ENCODE measurements at places on chromosomes 1 and 21. TPM values are rescaled to one million over a fixed set of nuclear protein-coding genes. Genes with fewer than 3 reads are reported as not detected.

- DNase-seq, result no peak
Measured at GRCh38 chr1:107095647-107096046, 39.2 kb downstream of the PRMT6 start.

DNA sequence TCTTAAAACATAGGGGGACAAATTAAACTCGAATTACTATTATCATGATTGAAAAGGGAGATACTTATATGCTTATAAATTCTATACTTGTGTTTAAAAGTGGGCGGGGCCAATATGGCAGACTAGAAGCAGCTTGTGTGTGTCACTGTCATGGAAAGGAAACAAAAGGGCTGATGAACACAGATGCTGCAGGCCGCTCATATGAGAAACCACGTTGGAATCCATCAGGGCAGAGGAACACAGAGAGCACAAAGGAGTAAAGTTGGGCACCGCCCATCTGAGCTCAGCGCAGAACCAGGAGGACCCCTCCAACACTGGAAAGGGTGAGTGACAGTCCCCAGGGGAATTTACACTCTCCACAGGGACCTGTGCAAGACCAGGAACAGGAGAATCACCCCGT, 107.0 kb downstream of the SLC5A9 start:
- no peak for DNase-seq

LYPD8 gene
- total RNA-seq, result not detected

DNA sequence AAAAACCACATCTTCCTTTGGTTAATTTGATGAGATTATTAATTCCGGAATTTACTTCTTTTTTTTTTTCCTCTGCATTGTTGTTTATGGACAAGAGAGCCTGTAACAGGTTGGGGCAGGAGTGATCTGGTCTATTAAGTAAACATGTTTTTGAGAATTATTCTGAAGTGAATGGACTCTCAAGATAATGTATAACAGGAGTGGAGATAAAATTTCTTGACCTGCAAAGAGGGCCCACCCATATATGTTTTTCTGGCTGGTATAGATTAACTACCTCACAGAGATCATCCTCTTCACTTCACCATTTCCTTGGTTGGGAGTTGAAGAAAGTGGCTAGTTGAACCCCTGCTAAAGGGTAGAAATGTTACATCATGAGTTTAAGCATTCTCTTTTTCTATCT, 10.7 kb downstream of the DDI2 start:
- no peak for DNase-seq

TTC22 gene
- 3.1 TPM for total RNA-seq

DNA sequence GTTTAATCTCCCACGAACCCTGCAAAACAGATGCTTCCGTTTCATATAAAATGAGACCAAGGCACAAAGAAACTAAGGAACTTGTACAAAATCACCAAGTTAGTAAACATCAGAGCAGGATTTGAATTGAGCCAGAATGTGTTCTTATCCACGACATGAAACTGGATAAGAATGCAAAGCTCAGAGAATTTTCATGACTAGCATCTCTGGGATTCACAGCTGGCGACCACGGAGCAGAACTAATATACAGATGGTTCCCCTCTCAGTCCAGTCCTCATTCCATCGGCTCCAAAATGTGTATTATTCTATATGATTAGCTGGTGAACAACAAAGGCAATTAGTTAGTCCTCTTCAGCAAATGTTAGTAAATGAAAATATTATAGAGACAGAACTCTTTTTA, 72.3 kb upstream of the ERG start:
- no peak for DNase-seq
